ENCODE measurements at places on chromosomes 3 and 15.

DNA sequence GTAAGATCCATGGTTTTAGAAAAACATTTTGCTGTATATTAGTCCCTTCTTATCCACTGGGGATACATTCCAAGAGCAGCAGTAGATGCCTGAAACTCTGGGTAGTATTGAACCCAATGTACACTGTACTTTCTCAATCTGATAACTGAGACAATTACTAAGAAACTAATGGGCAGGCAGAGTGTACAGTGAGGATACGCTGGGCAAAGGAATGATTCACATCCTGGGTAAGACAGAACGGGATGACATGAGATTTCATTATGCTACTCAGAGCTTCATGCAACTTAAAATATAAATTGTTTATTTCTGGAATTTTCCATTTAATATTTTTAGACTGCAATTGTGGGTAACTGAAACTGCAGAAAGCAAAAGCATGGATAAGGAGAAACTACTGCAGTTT is 46.2 kb upstream of the TEX55 start:
- no peak for DNase-seq

DNA sequence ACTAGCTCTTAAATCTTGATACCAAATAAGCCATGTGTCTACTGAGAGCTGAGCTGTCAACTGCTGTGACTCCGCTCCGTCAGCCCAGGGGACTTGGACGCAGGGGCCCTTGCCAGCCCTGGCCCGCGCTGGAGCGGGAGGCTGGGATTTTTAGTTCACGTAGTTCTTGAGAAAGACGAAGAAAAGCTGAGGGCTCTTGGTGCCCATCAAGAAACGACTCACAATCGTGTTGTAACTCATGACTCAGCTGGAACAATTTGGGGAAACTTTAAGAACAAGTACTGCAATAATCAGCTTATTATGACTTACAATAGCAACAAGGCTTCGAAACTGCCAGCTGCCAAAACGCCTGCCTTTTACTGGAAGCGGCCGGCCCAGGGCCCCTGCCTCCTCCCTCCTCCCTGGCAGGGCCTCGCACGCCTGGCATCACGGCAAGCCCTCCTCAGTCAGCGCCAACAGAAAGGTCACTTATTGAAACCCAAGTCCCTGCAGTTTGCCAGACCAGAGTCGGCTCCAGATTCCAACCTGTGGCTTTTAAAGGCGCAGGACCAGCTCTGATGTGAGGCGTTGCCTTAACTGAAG is 60.3 kb downstream of the RGMA start:
- DNase-seq = peak; percentile 49

DNA sequence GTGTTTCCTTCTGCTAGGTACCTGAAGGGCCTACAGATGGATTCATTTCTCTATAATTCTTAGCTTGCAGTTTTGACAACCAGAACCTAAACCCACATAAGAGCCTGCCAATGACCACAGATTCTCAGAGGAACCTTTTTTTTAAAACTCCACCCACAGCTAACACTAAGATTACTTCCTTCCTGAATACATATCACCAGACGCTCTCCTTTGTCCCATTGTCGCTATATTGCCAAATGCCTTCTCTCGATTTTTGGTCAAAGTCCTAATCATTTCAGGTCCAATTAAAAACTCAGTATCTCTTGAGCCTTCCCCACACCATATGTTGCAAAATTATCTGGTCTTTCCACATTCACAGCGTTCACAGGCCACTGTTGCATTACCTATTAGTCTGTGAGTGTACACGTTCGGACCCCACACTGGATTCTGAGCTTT is 12.4 kb downstream of the ZNF710 start:
- no peak for DNase-seq

DNA sequence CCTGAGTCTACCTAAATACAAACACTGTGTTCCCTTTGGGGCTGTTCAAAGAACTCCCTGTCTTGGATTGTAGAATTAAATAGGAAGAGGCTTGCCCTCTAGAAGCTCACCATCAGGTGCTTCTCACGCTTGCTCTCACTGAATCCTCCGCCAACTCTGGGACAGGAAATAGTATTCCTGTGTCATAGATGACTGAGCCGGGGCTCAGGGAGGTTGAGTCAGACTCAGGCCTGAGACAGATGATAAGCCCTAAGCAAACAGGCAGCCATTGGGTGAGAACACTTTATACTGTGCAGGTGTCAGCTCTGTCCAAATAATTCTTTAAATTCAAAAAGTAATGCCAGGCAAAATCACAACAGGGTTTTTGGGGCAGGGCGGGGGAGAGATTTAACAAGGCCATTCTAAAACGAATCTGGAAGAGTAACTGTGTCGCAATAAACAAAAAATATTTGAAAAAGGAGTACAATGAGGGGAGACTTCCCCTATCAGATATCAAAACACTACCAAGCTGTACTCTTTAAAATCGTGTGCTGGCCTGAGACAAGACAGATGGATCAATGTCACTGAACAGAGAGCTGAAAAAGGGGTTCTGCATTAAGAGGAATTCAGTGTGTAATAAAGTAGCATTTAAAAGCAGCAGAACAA is 59.0 kb downstream of the EPHB3 start:
- no peak for DNase-seq

DNA sequence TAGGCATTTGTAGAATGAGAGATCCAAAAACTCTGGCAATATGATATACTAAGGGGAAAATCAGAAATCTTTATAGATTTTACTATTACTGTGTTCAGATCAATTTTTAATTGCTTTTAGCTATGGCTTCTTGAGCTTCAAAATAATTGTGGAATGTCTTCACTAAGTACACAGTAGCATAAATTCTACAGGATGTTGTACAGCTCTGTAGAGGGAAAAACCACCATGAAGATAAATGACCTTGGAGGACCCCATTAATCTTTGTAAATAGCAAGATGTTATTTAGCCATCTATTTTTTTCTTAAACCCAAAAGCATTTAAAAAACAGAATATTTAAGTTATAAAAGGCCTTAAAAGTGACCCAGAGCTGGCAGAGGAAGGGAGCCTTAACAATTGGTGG is 43.9 kb upstream of the FNDC3B start:
- DNase-seq = no peak

- DNase-seq = no peak
Measured at GRCh38 chr3:100702082-100702979, 7.0 kb upstream of the TFG start.

- DNase-seq = no peak
Measured at GRCh38 chr3:172750069-172750367, 508 bp upstream of the ECT2 start.

- no peak for DNase-seq
Measured at GRCh38 chr15:68775671-68776476, 44.8 kb downstream of the ANP32A start.

DNA sequence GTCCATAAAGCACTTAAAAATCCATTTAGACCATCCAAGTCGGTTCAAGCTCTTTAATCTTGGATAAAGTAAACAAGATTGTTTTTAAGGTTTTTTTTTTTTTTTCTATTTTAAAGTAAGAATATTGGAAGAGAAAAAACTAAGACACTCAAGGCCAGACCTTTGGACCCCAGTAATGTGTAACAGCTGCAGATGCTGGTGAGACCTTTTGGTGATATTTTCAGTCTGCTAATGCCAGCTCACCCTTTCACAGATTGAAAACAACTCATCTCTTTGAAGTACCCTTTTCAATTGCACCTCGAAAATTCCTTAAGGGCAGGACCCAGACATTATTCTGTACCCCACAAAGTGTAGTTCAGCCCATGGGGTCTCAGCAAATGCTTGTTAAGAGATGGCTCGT is 260.7 kb upstream of the CTNNB1 start:
- no peak for DNase-seq

DNA sequence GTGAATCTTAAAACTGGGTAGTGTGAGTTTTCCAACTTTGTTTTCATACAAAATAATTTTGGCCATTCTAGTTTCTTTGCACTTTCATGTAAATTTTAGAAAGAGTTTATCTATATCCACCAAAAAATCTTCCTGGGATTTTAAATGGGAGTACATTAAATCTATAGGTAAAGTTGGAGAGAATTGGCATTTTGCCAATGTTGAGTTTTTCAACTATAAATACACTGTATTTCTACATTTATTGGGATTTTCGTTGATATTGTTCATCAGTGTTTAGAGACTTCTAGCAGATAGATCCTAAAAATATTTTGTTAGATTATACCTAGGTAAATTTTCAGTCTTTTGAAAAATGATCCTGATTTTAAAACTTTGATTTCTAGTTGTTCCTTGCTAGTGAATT is 83.1 kb upstream of the CCDC54 start:
- DNase-seq = no peak

DNA sequence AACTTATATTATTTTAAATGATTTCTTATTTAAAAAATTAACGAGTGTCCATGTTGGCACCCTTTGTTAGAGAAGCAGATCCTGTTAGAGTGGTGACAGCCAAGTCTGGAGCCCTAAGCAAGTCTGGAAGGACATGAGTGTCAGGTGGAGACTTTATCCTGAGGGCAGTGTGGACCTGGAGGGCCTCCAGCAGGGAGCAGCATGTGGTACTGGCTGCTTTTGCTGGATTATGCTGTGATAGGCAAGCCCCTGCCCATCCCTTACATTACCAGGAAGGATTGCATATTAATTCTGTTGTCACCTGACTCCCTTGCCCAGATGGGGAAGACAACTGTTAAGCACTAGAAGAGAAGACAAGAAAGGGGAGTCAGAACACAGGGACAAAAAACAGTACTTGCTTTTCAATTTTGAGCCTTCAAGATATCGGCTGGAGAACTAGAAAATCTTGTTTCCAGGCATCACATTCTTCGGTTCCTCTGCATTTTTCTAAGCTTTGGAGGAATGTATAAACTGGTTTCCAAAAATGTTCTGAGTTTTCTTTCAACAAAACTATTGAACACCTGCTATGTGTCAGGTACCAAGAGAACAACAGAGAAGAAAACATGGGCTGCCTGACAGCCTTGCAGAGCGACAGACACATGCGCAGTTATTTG is 22.7 kb downstream of the ZNF860 start:
- no peak for DNase-seq

- no peak for DNase-seq
Measured at GRCh38 chr3:100252001-100252400, 8.8 kb upstream of the TBC1D23 start.

GRCh38 chr15:40278026-40278425 is 4.8 kb downstream of the ANKRD63 start:
- no peak for DNase-seq

- DNase-seq = peak; percentile 74
Measured at GRCh38 chr3:71063773-71064290, 519.7 kb downstream of the FOXP1 start.

DNA sequence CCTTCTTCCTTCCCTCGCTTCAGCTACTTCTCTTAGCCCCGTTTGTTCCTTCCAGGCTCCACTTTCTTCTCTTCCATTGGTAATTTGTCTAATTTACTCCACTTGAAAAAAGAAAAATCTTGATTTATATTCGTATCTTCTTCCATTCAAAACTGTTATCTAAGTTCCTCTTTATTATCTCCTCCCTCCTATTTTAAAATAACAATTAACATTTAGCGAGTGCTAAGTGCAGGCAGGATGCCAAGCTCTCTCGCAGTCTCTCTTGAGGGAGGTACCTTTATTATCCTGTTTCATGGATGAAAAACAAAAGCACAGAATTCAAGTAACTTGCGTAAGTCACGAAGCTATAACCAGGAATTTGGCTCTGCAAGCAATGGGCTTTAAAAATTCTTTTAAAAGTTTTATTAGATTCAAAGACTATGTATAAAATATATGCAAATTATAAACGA is 418.9 kb upstream of the NAALADL2 start:
- DNase-seq = no peak

- DNase-seq = no peak
Measured at GRCh38 chr3:12644331-12644937, 19.5 kb downstream of the RAF1 start.

GRCh38 chr3:23183731-23184130 is 19.4 kb upstream of the UBE2E2 start:
- DNase-seq = no peak

DNA sequence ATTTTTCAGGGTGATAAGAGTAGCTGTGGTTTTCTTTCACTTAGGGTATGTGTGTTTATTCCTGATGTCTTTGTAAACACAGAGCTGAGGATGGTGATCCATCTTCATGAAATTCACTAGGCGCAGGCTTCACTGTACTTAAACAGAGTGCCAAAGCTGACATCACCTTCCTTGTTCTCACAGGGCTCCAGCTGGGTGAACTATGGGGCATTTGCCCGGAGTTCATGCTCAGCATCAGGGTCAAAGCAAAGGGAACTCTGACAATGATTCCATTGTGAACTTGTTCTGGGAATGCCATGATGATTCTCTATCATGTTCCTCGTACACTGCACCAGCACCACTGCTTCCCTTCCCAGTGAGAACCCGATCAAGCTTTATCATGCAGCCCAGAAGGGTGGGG is 184.8 kb upstream of the P2RY1 start:
- DNase-seq = no peak

- DNase-seq = no peak
Measured at GRCh38 chr15:100899601-100900000, 19.6 kb upstream of the LRRK1 start.

DNA sequence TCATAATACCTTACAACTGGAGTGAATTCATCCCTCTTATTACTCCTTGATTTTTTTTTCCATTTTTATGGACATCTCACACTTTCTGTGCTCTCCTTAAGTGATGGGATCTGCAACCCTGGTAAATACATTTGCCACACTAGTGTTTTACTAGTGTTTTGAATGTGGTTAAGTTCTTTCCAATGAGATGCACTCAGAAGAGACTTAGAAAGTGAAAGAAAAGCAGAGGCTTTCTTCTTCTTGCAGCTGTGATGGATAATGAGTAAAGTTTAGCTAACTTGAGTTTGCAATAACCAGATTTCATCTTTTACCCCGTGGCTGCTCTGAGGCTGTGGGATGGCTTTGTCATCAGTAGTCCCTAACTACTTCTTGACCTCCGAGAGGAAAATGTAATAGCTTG is 1248.4 kb downstream of the NSUN3 start:
- no peak for DNase-seq

DNA sequence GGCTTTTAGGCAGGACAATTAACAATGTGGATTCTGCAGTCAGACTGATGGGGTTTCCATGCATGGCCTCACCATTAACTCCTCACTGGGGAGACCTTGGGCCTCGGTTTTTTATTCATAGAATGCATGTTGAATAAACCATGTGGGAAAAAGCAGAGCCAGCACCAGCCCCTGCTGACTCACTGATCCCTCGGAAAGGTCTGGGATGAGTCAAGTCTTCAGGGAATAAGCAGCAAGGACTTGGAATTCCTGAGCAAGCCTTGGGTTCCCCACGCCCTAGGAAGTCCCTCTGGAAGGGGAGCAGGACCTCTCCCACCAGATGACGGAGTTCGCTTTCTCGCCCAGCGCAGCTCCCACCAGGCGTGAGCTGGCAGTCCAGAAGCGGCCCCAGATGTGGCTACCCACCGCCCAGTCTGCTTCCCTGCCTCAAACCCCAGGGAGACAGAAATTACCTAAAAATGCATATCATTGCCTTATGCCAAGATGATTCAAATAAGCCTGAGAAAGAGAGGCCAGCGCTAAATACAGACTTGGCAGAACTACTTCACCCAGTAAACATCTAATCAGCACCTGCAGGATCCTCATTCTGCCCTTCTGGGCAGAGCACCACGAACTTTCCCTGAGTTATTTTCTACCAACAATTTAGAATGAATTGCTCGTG is 45.4 kb downstream of the BTD start:
- DNase-seq = no peak

GRCh38 chr15:91023720-91024119 is 1.3 kb upstream of the VPS33B start:
- no peak for DNase-seq

- no peak for DNase-seq
Measured at GRCh38 chr3:71803248-71803647, 18.3 kb upstream of the PROK2 start.

GRCh38 chr3:18124501-18124900 is 300.6 kb downstream of the SATB1 start:
- peak; percentile 13 for DNase-seq

GRCh38 chr3:141380279-141380678 is 12.0 kb downstream of the ZBTB38 start:
- no peak for DNase-seq

Data from activated CD4-positive, alpha-beta T cell treated with anti-CD3 and anti-CD28 coated beads for 36 hours (primary cell).